Endothelial cell of umbilical vein (primary cell): ENCODE measurements at places on chromosomes 1 and 21. TPM values are rescaled to one million over a fixed set of nuclear protein-coding genes. Genes with fewer than 3 reads are reported as not detected.

- no peak for DNase-seq
These were observed 144.7 kb downstream of the NOS1AP start for GRCh38 chr1:162214202-162214601.

The CYP4Z1 gene
- total RNA-seq = not detected in 2 replicates

GRCh38 chr1:197444755-197445154 lies 176.7 kb downstream of the CRB1 start:
- no peak for DNase-seq

The FAM167B gene
- total RNA-seq = 2.0 and 5.6 TPM in 2 replicates

DNA sequence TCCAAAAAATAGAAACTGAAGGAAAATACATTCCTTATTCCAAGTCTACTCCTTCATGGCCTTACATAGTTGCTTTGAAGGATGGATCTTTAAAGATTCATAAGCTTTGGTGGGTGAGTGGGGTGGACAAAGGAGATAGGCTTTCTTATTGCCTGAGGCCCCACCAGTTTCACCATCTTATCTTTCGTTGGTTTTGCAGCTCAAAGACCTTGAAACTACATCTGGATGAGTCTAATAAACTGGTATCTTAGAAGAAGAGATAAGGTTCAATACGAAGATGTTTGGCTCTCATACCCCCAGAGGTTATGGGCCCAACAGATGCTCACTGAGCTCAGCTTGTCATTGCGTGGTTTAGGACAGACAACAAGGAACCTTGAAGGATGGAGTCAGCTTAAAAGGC lies 201.5 kb downstream of the HS2ST1 start:
- no peak for DNase-seq

- DNase-seq = no peak
These were observed 69.9 kb downstream of the RRAGC start for GRCh38 chr1:38789498-38790169.

DNA sequence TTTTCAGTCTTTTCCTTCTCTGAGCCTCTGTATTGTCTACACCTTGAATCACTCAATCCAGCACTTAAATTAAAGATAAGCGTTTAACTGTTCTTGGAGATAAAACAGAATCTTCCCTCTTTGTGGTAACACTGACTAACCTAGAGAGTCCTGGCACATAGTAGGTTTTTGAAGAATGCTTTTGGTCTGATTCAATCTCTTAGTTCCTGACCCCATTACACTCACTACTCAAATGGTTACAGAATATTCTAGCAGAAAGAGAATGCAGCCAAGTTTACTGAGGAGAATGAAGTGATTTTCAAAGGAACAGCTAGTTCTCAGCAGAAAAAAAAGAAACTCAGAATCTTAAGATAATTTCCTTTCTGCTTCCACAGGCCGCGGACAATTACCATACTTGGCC lies 309.2 kb upstream of the PRMT6 start:
- DNase-seq = no peak

The CR1 gene
- total RNA-seq = not detected in 2 replicates

- DNase-seq = no peak
These were observed 124.7 kb upstream of the KIAA0040 start for GRCh38 chr1:175317309-175317708.

DNA sequence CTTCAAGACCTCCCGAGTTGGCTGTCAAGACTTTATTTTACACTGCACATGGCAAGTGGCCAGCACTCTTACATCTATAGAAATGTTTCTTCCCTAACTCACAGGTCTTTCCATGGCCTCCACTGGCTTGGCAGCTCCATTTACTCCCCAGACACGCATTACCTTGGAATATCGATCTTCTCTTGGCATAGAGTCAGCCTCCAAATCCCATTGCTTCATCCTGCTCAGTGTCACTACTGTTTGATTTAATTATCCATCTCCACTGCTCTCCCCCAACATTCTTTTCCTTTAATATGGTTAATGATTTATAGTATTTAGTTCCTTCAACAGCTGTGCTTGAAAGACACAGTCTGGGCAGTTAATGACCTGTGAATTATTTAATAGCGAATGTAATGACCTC lies 241.2 kb upstream of the MAP1LC3C start:
- DNase-seq = no peak

- DNase-seq = no peak
These were observed 77.8 kb downstream of the TM2D1 start for GRCh38 chr1:61647142-61647541.

DNA sequence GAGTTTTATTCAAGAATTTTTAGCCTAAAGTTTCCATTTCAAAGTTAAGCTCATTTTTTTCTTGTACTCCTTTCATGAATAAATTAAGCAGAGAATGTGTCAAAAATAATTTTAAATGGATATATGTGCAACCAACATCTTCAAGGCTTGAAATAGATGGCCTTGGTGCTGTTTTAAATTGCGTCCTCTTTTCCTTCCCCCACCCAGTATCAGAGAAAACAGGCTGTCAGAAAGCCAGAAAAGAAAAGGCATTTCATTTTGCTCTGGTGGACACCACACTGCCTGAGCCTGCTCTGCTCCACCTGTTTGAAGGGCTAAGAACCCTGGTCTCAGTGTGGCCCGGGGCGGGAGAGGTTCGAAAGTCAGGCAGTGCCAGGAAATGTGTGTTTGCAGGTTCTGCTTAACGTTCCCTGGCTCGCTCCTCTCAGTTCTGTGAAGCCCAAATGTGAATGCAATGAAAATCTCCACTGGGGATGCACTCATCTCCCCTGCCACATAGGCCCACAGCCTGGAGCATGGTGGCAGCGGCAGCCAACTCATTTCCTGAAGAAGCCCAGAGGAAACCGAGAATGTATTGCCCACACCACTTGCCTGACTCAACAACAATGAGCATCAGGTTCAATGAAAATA lies 134.4 kb downstream of the SDCCAG8 start:
- peak; percentile 80 for DNase-seq

DNA sequence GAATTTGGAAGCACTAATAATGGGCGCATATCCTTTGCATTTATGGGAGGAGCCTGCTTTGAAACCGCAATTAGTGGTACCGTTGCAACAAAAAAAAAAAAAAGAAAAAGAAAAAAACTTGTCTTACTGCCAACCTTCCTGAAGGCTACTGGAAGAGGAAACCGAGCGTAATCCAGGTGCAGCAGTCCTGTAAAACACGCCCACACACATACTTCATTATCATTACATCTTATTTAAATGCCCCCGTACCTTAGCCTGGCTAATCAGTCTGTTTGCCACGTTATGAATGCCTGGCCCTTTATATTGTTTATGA lies 686 bp upstream of the ZNF281 start:
- no peak for DNase-seq

The AADACL3 gene
- total RNA-seq = not detected in 2 replicates

GRCh38 chr1:200739702-200740570 lies 1.2 kb downstream of the CAMSAP2 start:
- DNase-seq = peak; percentile 48

DNA sequence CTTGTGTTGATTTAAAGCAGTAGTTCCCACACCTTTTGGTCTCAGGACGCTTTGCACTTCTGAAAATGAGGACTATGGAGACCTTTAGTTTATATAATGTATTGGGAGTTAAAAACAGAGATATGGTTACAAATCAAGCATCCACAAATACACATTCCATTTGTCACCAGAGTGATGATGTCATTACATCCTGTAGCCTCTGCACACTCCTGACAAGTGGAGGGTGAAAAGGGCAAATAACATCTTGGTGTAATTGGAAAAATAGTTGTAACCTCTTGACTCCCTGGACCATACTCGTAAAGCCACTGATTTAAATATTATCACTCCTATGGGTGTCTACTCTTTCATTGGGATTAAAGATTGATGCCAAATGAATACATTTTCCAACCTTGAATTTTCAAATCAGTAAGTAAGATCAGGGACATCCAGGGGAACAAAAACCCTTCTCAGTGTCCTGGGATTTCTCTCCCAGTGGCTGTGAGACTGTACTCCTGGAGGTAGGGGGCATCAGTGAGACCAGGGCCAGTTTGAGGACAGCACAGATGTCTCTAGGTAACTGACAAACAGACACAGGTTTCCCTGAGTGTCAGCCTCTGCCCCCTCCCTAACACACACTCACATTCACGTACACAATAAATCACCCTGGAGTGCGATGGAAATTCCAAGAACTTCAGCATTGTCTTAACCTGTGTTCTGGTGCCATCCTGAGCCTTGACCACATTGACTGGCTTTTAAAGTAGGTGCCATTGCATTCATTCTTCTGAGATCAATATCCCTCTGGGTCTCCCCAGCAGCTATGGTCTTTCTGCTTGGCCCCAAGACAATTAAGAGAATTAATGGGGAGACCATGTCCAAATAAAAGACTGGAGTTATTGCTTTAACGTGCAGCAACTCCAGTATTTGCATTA lies 63.0 kb downstream of the NR5A2 start:
- DNase-seq = peak; percentile 83

DNA sequence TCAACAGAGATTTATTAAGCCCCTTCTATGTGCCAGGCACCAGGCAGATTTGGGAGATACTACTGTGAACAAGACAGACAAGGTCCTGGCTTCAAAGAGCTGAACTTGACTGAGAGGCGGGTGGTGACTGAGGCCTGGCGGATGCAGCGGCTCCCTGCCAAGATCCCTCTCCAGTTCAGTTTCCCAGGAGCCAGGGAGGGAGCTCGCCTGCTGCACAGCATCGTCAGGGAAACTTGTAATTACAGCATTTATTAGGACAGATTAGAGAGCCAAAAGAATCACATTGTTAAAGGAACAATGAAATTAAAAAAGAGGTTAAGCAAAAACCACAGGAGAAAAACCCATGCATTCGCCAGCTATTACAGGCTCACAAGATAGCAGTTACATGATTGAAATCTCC lies 55.3 kb downstream of the ETS2 start:
- DNase-seq = no peak

- no peak for DNase-seq
These were observed 21.0 kb downstream of the C1orf87 start for GRCh38 chr1:60052601-60053000.

- peak; percentile 20 for DNase-seq
These were observed 1.1 kb downstream of the GFI1 start for GRCh38 chr1:92485381-92486250.

The SGIP1 gene
- total RNA-seq = 51.0 and 68.9 TPM in 2 replicates

- DNase-seq = no peak
These were observed 21.1 kb downstream of the PLA2G4A start for GRCh38 chr1:186849826-186850225.

DNA sequence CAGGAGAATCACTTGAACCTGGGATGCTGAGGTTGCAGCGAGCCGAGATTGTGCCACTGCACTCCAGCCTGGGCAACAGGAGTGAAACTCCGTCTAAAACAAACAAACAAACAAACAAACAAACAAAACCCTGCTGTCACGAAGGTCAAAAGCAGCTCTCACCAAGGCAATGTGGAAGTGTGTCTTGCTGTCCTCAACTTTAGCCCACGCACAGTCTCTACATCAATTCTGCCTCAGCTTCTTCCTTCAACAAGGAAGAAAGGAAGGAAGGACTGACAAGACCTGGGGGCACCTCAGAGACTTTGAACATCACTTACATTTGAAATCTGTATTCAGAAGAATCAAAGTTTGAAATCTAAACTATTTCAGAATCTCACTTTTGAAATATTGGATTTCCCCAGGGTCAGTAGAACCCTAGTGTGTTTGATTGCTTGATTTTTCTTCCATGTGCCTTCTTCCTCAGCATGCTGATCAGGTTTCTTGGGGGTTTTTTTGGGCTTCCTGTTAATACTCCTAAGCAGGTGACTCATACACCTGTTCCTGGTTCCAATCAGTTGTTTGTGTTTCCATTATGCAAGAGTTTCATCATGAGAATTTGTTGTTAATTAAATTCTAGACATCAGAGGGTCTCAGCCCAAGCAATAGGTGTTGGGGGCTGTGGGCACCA lies 6.5 kb upstream of the CSTB start:
- no peak for DNase-seq

The KCNT2 gene
- 1.4 and 1.6 TPM in 2 replicates for total RNA-seq

GRCh38 chr1:226671277-226671676 lies 67.8 kb downstream of the ITPKB start:
- DNase-seq = no peak

GRCh38 chr1:233520261-233521191 lies 93.4 kb upstream of the KCNK1 start:
- DNase-seq = no peak
